Stimulated activated CD4-positive, alpha-beta T cell treated with anti-CD3 and anti-CD28 coated beads, Interleukin-15, amount 100 ng/mL, for 48 hours (primary cell): ENCODE measurements at places on chromosomes 5 and 9.

GRCh38 chr9:126439402-126439765, 112.8 kb downstream of the MVB12B start:
- no peak for DNase-seq

DNA sequence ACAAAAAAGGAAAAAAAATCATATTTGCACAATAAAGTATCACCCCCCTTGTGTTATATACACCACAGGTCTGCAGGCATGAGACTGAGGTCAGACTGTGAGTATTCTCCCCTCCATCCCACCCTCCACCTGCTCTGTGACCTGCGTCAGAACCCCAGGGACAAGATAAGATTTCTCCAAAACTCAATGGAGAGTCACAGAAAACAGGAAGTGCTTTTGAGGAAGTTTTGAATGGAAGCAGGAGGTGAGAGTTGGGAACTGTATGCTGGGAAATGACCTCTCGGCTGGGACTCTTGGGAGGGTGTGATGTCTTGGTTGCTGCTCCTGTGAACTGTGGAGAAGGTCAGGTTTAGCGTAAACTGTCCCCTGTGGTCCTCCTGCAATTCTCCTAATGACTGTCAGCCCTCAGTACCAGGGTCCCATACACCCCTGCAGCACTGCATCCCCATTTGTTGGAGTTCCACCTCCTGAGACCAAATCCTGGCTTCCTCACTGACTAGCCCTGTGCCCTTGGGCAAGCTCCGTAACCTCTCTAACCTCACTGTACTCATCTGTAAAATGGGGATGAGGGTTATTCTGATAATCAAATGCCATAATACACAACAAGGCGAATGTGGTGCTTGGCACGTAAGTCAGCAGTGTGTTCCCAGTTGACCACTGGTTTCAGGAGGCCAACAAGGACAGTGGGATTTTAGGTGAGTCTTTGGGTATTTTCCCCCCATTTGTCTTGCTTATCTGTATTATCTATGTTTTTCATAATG, 6.9 kb upstream of the CTSL start:
- no peak for DNase-seq

DNA sequence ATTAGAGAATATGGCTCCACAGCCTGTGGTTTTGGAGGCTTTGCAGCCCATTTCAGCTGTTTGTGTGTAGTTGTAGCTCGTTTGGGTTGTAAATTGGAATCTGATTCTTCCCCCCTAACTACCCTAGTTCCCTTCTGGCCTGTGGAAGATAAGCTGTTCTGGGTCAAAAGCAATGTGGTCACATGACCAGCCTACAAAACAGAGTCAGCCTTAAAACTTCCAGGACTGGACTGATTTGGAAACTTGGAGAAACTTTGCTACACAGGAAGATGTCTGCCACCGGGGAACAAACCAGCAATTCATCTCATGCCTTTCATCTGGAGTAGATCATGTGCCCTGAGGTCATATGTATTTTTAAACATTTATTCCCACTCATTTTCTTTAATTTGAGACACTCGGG, 83.8 kb downstream of the DAPK1 start:
- no peak for DNase-seq

DNA sequence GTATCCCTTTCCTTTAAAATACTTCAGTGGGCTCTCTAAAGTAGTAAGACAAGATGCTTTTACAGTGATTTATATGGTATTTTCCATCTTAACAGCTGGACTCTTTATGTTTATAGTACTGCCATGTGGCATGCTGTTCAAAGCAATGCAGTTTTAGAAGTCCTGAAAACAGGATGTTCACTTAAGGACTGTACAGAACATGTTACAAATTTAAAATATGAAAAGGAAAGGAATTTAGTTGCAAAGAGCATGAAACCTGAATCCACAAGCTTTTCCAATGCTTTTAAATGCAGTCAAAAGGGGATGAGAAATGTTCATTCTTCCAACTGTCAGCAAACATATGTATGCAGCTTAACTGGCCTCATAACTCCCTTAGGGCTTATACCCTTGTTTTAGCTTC, 580.2 kb downstream of the EFNA5 start:
- DNase-seq, result no peak

GRCh38 chr5:143790457-143791112, 21.4 kb upstream of the HMHB1 start:
- no peak for DNase-seq

DNA sequence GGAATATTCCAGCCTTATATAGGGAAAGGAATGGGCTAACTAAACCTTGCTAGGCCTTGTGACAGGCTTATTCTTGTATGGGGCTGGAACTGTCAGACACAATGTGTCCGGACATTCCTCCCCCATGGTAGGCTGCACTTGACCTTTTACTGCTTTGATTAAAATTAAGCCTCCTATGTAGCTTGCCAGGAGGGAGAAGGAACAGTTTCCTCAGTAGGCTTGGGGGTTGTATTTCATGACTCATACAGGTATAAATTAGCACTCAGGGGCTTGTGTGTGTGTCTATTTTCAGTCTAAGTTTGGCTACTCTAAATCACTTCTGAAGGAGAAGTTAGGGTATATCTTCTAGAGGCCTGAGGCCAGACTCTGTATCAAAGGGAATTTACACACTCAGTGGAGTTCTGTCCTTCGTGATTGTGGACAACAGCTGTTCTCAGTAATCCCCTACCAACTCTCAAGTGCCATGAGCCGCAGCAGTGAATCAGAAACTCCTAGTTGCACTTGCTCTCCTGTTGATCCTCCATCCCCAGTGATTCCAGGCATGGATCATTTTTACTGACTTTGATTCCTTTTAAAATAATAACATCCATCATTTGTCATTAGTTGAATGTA, 16.4 kb downstream of the ADAMTS16 start:
- DNase-seq, result no peak

- no peak for DNase-seq
These were observed 23.4 kb upstream of the ANKRD18A start for GRCh38 chr9:38643815-38644173.

DNA sequence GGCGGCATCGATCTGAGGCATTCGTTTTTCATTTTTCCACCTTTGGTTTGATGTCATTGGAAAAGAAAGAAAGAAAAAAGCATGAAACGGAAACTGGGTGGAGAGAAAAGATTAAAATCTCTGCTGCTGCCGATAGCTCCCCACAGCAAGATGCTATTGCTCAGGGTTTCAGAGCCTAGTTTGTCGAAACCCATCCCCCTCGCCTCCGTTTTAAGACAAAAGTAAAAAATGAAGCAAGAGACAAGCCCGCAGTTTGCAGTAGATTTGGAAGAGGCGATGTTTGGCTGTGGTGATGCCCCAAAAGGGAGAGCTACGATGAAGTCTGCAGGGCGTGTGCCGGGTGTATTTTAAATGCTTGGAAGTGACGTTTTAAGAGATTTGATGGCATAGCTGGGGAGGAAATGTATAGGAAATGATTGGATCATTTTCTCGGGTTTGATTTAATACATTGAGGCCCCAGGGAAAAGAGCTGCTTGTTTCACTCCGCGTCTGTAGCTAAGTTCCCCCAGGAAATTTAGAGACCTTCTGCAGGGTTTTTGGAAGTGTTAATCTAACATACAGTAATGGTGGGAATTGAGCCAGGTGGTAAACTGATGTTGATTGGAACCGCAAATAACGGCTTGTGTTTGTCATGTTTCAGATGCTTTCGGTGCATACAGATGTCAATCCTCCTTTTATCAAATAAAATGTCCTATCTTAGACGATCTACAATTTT, 909 bp downstream of the NDFIP1 start:
- no peak for DNase-seq

DNA sequence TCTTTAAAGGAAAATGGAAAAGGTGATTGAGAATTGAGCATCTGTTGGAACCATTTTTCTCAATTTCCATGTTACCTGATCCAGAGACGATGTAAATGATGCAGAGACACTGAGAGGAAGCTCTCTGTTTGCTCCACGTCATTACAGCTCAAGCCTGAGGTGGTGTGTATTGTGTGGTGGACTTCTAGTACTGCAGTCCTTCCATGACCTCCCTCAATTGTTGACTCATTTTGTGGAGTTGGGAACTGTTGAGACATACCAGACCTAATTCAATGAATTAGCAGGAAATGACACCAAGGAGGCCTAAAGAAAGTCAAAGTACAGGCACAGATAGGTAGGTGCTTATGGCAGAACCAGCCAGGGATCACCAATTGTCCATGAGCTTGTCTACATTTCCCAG, 15.6 kb upstream of the LVRN start:
- no peak for DNase-seq

- DNase-seq, result no peak
These were observed 115.2 kb downstream of the PRDM6 start for GRCh38 chr5:123204251-123204650.
